GM12891 (cell line): ENCODE measurements at places on chromosomes 7 and 10.

GRCh38 chr10:84626397-84627087 lies 298.2 kb downstream of the CCSER2 start:
- DNase-seq = no peak

- DNase-seq = no peak
Observed at GRCh38 chr10:128001363-128001745, 94.5 kb downstream of the PTPRE start.

DNA sequence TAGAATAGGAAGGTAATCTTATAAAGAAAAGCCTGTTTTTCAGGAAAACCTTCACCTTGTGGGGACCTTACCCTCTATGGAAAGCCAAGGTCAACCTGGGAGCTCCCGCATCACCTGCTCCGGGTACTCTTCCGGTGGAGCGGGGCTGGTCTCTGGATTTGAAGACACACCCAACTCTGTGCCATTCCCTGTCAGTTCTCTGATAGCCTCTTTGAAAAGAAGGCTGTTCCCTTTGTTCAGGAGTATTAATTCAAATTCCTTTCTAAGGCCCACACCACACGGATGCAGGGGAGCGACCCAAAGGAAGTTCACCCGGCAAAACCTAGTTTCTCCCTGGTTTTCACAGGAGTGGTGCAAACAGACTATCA lies 10.7 kb downstream of the CTBP2 start:
- DNase-seq = no peak

DNA sequence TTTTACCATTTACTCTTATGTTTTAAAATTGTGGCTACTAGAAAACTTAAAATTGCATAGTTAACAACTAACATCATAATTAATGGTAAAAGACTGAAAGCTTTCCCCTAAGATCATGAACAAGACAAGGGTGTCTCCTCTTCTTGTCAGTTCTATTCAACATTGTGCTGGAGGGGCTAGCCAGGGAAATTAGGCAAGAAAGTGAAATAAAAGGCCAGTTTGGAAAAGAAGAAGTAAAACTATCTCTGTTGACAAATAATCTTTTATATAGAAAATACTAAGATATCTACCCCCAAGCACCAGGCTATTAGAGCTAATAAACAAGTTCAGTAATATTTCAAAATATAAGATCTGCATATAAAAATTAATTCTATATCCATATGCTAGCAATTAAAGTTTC lies 46.9 kb upstream of the MXI1 start:
- DNase-seq = no peak

- DNase-seq = no peak
Observed at GRCh38 chr10:74901301-74901700, 74.9 kb downstream of the KAT6B start.

DNA sequence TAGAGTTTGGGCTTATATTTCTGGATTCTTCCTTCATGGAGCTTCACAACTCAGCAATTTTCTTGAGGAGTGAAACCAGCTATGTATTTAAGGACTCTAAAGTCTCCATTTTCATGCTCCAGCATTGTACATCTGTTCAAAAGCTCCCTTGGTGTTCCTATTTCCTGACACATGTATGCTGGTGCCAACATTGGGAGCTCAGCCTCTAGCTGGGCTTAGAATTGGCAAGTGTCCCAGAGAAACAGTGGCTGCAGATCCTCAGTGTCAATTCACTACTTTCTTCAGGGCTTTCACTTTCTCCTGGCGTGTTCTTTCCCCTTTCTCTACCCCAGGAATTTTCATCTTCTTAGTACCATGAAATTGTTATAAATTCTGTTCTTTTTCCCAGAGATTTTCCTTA lies 103.1 kb downstream of the ZNF467 start:
- DNase-seq = no peak

DNA sequence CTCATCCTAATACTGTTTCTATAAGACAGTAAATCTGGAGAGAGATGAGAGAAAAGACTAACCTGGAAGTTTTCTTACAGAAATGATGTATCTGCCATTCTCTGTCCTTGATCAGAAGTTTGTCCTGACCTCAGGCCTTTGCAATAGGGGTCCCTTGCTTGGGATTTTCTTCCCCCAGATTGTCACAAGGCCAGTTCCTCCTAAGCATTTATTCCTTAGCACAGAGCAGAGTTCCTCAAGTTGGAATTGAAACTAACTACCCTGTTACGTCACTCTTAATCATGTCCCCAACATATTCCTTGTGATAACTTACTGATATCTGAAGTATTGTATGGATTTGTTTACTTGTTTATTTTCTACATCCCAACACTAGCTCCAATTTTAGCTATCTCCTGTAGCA lies 202.1 kb downstream of the COBL start:
- DNase-seq = no peak

GRCh38 chr7:107931740-107932515 lies 40.9 kb downstream of the DLD start:
- no peak for DNase-seq

DNA sequence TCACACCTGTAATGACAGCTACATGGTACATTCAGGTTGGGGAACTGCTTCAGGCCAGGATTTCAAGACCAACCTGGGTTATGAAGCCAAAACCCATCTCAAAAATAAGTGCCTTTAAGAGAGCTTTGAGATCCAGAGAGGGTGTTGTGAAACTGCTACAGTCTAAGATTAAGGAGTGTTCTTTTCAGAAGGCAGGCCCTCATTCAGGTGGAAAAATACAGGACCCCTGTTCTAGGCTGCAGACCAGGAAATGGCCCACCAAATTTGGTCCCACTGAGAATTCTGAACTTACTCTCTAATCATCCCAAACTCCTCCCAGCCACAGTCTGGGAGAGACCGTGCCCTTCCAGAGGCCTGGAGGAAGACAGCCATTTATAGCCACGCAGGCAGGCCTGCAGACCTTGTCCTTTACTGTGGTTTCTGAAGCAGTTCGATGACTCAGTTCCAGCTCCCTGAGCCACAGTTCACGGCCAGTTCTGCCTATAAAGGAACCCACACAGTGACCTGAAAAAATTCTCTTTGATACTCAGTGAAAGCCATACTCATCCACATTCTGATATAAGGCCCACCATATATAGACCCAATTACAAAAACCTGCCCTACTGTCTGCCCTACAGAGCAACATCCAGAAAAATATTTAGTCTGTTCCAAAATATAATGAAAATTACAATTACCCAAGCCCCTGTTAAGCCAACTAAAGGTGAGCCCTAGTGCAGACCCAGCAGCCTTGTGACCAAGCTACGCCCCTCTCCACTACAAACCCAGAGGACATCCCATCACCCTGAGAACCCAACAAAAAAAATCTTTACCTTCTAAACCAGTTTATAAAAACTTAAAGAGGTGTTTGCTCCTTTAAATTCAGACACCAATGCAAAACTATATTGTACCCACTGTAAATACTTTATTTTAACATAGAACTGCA lies 21.2 kb downstream of the ZNF680 start:
- no peak for DNase-seq

DNA sequence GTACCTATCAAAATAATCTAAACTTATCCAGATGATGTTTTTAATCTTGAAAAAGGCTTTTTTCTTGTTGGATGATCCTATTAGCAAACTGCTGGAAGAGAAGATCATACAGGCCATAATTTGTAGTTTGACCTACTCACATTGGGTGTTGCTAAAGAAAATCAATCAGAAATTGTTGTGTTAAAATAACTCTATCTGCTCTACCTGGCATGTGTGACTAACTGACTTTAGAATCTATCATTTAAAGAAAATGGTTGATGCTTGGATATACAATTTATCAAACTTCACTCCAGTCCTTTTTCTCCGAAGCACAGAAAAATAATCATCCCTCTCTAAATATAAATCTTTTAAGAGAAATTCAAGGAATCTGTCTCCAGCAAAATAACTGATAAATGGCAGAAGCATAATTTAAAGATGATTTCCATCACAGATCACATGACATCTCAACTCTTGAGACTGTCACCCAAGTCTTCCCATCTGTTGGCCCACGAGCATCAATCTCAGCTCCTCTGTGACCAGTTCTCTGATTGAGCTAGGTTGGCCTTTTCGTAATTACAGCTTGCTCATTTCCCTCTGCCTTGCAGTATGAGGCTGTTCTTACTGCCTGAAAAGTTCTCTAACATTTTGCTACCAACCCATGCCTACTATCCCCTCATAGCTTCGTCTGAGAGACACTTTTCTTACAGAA lies 36.4 kb downstream of the CABCOCO1 start:
- no peak for DNase-seq

- no peak for DNase-seq
Observed at GRCh38 chr7:30929686-30930085, 18.0 kb downstream of the AQP1 start.

- DNase-seq = no peak
Observed at GRCh38 chr10:103960103-103960502, 6.8 kb upstream of the SLK start.

GRCh38 chr10:74854610-74855009 lies 28.2 kb downstream of the KAT6B start:
- no peak for DNase-seq

- DNase-seq = no peak
Observed at GRCh38 chr10:308101-308500, 172.8 kb downstream of the ZMYND11 start.
